GM10248 (cell line): ENCODE measurements at places on chromosomes 4 and X.

DNA sequence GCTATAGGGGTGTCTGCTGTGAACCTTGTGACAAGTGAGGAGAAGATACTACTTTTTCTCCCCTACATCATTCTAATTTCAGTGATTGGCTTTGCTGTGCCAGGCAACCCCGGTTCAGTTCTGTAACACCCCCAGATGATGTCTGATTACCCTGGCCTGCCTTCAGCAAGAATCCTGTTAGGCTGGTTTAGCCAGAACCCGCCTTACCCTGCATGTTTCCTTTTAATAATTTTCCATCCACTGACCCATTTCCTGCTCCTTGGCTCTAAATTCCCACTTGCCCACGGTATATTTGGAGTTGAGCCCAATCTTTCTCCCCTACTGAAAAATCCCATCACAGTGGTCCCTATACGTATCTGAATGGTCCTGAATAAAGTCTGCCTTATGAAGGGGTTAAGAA, 46.5 kb upstream of the HPSE start:
- DNase-seq: no peak

DNA sequence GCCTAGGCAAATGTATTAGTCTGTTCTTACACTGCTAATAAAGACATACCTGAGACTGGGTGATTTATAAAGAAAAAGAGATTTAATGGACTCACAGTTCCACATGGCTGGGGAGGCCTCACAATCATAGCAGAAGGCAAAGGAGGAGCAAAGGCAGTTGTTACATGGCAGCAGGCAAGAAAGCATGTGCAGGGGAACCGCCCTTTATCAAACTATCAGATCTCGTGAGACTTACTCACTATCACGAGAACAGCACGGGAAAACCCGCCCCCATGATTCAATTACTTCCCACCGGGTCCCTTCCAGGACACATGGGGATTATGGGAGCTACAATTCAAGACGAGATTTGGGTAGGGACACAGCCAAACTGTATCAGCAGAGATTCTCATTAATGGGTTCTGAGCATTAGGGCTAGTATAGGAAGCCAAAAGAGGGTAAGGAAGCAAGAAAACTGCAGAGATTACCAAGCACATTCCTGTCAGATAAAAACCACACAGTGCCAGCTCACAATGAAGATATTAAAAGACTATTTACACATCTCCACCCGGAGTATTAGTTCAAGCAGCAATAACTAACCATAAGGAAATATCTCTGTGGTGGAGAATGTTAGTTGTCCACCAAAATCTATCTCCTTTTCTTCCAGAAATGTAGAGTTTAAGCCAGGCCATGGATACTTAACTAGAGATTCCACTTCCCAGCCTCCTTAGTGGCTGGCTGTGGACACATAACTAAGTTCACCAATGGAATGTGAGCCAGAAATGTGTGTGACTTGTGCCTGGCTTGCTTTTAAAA, 61.2 kb upstream of the HOPX start:
- no peak for DNase-seq

GRCh38 chr4:184262901-184263300, 45.2 kb upstream of the ENPP6 start:
- DNase-seq: no peak

- DNase-seq: no peak
Measured at GRCh38 chrX:69028761-69029120, 136.5 kb downstream of the PJA1 start.

- DNase-seq: no peak
Measured at GRCh38 chrX:71634366-71634765, 16.1 kb upstream of the CXCR3 start.

DNA sequence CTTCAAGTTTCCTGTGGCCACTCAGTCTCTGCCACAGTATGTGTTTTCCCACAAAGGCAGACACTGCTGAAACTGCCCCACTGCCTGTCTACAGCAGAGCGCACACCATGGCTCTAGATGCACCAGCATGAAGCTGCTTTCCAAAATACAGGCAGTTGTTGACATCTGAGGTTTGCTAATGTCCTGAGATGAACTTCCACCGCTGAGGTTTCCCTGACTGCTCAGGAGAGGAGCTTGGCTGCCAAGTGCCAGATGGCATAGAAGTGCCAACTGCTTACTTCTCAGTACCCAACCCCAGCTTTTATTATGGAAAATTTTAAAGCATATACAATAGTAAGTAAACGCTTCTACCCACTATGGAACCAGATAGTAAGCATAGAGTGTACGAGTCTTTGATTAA, 61.0 kb upstream of the EXOC1L start:
- no peak for DNase-seq

- DNase-seq: peak; percentile 27
Measured at GRCh38 chr4:26204249-26204825, 116.5 kb upstream of the RBPJ start.

GRCh38 chrX:111168314-111168713, 72.3 kb downstream of the PAK3 start:
- DNase-seq: no peak

DNA sequence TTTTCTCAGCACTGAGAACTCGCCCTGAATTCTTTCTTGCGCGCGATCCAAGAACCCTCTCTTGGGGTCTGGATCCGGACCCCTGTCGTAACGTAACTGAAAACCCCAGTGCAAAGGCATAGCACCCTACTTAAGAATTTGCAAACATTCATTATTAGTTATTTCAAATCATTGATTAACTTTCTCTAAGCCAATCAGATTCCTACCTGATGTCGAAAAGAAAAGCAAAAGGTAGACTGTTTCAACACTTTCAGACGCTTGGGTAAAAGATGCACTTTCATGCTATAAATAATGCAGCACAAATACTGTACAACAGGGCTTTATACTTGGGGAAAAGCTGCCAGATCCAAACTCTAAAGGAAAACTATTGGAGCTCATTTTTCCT, 817 bp upstream of the WDR19 start:
- DNase-seq: no peak

GRCh38 chr4:132660181-132660580, 488.9 kb upstream of the PCDH10 start:
- no peak for DNase-seq

DNA sequence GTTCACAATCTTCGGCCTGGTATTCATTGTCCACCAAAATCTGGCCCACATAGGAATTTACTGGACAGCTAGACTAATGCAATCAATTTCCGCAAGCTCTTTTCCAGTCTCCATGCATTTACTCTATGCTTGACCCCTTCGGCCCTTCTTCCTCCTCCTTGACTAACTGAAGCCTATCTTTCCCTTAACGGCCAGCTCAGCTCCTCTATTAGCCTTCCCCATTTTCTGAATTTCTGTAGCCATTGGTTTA, 1.2 kb upstream of the PHKA2 start:
- DNase-seq: no peak

DNA sequence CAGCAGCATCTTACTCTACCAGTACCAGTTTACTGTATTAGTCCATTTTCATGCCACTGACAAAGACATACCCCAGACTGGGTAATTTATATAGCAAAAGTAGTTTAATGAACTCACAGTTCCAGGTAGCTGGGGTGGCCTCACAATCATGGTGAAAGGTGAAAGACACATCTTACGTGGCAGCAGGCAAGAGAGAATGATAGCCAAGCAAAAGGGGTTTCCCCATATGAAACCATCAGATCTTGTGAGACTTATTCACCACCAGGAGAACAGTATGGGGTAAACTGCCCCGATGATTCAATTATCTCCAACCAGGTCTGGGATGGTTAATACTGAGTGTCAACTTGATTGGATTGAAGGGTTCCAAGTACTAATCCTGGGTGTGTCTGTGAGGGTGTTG, 69.3 kb downstream of the YIPF6 start:
- DNase-seq: no peak

- peak; percentile 68 for DNase-seq
Measured at GRCh38 chr4:924107-925096, 7.7 kb downstream of the GAK start.

DNA sequence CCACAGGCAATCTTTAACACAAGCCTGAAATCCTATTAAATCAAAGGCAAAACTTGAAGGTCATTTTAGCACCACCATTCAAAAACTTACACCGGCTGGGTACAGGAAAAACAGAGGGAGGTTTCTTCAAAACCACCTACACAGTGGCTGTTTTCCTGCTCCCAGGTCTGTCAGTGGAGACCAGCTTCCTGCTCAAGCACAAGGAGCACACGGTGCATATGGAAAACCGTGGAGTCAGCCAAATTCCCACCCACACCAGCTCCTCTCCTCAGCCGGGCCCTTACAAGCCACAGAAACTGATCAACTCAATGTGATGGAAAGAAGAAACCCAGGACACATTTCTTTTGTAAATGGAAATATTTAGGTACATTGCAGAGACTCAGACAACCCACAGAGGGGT, 14.3 kb upstream of the FAM241A start:
- DNase-seq: no peak

DNA sequence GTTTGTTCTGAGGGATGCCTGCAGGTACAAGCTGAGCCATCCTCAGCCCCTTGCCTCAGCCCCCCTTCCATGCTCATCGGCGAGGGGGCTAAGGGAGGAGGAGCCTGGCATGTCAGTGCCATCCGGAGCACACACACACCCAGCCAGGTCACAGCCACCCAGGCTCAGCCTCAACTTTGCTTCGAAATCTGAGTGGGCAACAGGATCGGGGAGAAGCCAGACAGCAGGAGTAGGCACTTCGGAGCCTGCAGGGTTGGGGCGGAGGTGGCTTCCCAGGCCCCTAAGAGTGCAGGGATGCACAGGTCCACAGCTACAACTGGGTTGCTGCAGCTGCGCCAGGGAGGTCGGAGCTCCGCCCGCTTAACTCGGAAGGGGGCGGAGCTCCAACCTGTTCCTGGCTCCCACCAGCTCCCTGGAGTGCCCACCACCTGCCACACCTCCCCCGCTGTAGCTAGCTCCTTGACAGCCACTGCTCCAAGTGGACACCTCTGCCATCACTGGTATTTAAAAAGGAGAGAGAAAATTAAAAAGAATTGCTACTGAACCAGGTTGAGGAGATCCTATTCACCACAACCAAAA, 192.9 kb upstream of the GALNT7 start:
- no peak for DNase-seq

- no peak for DNase-seq
Measured at GRCh38 chr4:16225167-16225862, 956 bp downstream of the TAPT1 start.

GRCh38 chrX:119240356-119240755, 4.3 kb downstream of the PGRMC1 start:
- no peak for DNase-seq

GRCh38 chr4:16779028-16779675, 119.3 kb downstream of the LDB2 start:
- DNase-seq: no peak

GRCh38 chrX:132435222-132435621, 53.6 kb downstream of the MBNL3 start:
- DNase-seq: no peak

- peak; percentile 48 for DNase-seq
Measured at GRCh38 chr4:180665994-180666824, 1577.0 kb upstream of the TENM3 start.

- DNase-seq: no peak
Measured at GRCh38 chr4:183383606-183384005, 60.8 kb upstream of the CDKN2AIP start.

GRCh38 chrX:50952406-50952805, 41.9 kb downstream of the BMP15 start:
- no peak for DNase-seq

- no peak for DNase-seq
Measured at GRCh38 chrX:68912113-68912512, 83.3 kb downstream of the EFNB1 start.

- no peak for DNase-seq
Measured at GRCh38 chrX:39773150-39773549, 324.6 kb downstream of the BCOR start.

DNA sequence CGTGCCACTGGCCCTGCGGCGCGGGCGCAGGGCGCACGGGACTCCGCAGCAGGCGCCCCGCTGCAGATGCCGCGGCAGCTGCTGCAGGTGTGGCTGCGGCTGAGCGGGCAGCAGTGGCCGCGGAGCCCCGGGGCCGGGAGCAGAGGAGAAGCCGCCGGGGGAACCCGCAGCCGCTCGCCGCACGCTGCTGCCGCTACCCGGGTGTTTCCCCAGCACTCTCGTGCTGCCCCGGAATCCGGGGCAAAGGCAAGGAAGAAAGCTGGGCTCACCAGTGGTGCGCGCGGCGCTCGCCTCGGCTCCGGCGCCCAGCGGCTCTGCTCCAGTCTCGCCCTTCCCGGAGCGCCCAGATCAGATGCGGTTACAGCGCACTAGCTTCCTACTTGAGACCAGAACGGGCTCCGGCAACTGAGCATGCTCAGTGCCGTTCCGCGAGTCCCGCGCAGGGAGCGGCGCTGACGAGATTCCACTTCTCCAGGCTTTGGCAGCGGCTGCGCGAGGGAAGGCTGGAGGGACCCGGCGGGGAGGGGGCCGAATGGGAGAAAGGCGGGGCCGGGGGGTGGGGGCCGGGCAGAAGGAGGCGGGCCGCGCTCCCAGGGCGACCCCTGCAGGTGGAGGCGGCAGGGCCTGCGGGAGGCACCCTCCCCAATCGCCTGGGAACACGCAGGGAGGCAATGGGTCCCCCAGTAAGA, at the start of gene APBB2:
TSS of gene APBB2 (minus strand) at position 407 of the 689 bp plus-strand sequence. CDS start 181,288 bp downstream, outside the sequence.
- peak; percentile 86 for DNase-seq

GRCh38 chr4:38373375-38373774, 290.6 kb upstream of the KLF3 start:
- DNase-seq: no peak

DNA sequence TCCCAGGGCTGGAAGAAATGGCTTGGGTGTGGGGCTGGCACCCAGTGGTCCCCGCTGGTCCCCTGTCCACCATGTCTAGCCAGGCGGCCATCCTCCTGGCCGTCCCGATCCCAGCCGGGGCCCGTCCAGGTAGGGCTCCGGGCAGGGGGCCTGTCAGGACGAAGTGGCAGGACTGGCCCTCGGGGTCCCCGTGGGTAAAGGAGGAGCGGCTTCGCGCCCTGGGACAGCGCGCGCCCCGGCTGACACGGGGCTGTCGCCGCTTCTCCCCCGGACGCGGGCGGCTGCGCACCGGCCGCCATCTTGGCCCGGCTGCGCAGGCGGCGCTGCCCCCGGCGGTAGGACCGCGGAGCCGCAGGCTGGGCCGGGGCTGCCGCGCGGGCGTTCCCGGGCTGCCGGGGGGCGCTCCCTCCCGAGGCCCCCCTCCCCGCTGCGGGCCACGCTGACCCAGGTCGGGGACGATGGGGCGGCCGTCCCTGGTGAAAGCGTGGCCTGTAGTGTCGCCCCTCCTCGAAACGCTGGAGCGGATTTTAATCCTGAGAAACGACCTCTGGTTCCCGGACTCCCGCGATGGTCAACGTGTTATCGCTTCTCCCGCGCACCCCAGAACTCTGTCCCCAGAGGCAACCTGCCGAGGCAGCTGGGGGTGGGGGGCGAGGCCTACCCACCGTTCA, 60.4 kb upstream of the BCOR start:
- peak; percentile 67 for DNase-seq

DNA sequence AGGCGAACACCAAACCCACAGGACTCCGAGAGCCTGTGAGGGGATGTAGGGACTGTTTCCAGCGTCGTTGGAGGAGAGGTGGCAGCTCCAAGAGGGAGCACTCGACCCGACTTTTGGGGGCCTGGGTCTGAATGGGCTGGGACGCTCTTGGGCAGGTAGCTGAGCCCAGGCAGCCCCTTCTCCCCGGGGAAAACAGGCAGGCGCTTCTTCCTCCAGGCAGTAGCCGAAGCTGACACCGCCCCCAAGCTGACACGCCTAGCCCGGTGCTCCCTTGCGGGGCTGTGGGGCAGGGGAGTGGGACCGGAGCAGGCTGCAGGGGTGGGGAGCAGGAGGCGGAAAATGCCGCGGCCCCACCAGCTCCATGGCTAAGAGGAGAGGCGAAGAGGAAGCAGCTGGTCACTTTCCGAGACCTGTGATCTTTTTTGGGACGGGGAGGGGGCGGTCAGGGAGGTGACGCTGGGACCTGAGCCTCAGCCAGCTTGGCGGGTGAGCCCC, 4.2 kb downstream of the NKX1-1 start:
- no peak for DNase-seq
